CD8-positive, alpha-beta memory T cell (primary cell): ENCODE measurements at places on chromosomes 16 and 17. TPM values are rescaled to one million over a fixed set of nuclear protein-coding genes. Genes with fewer than 3 reads are reported as not detected.

TPPP3 gene
- not detected for total RNA-seq

NEUROD2 gene
- not detected for total RNA-seq

EME1 gene
- 23.6 TPM for total RNA-seq

MBTD1 gene
- total RNA-seq: 9.0 TPM

SRL gene
- not detected for total RNA-seq
